CD4-positive, alpha-beta T cell treated with Interleukin-17A for 4 hours (primary cell): ENCODE measurements at places on chromosomes 16 and 17.
A peak's percentile ranks its signal among the peaks of the same experiment; 100 is the strongest.

GRCh38 chr16:66706506-66706880, 9.9 kb upstream of the CMTM4 start:
- DNase-seq = no peak

GRCh38 chr17:42541041-42541833, 5.2 kb downstream of the NAGLU start:
- peak; percentile 59 for DNase-seq

GRCh38 chr16:66850115-66850815, 6.1 kb downstream of the CA7 start:
- no peak for DNase-seq

- DNase-seq = peak; percentile 4
Observed at GRCh38 chr16:7025616-7026190, 306.9 kb upstream of the RBFOX1 start.

GRCh38 chr17:73420897-73421296, 109.1 kb upstream of the CDC42EP4 start:
- DNase-seq = no peak

GRCh38 chr17:81241648-81242420, 2.7 kb downstream of the NDUFAF8 start:
- peak; percentile 71 for DNase-seq

GRCh38 chr17:80264205-80265075, 3.8 kb downstream of the RNF213 start:
- DNase-seq = peak; percentile 79

- DNase-seq = no peak
Observed at GRCh38 chr16:56944954-56945839, 13.3 kb downstream of the HERPUD1 start.

DNA sequence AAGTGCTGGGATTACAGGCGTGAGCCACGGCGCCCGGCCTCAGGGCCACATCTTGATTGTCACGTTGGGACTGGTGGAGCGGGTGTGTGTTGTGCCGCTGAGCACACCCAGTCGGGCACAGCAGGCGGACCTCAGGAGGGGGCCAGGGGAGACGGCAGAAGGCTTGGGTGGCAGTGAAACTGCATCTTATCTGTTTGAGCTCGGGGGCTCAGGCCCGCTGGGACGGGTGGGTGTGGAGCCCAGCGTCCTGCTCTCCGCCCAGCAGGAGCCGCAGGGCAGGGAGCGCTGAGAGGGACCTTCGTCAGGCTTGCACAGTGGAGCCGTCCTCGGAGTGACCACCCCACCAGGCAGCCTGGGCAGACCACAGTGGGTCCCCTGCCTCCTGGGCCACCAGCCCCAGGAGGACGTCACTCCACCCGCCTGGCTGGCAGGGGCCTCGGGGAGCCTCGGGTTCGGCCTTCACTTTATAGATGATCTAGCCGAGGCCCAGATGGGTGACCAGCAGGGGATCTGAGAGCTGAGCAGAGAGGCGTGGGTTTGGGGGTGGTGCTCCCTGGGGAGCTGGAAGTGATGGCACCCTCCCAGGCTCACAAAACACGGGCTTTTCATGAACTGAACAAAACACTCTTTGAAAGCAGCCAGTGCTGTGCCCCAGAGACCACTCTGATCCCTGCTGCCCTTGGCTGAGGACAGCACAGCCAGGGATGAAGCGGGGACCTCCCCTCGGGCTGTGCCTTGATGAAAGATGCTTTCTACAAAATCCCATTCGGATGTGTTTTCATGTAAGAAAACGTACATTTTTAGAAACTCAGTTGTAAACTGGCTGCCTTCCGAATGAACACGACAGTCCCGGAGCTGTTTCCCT, 181.1 kb downstream of the SEC14L1 start:
- no peak for DNase-seq

GRCh38 chr17:58416937-58417299, 416 bp downstream of the RNF43 start:
- DNase-seq = no peak

DNA sequence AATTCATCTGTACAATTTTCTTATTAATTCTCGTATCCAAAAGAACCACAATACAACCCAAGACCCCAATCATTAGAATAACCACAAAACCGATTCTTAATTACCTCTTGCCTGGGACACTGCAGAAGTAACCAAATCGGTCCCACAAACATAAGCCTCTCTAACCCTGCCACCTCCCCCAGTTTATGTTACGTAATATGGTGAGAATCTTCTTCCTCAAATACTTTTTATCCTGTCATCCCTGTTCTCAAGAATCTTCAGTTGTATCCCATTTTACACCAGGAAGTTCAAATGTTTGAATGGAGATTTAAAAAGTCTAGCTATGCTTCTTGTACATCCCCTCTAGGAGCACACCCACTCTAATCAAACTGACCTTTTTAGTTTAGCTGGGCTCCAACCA, 269.3 kb upstream of the TBX2 start:
- DNase-seq = no peak

DNA sequence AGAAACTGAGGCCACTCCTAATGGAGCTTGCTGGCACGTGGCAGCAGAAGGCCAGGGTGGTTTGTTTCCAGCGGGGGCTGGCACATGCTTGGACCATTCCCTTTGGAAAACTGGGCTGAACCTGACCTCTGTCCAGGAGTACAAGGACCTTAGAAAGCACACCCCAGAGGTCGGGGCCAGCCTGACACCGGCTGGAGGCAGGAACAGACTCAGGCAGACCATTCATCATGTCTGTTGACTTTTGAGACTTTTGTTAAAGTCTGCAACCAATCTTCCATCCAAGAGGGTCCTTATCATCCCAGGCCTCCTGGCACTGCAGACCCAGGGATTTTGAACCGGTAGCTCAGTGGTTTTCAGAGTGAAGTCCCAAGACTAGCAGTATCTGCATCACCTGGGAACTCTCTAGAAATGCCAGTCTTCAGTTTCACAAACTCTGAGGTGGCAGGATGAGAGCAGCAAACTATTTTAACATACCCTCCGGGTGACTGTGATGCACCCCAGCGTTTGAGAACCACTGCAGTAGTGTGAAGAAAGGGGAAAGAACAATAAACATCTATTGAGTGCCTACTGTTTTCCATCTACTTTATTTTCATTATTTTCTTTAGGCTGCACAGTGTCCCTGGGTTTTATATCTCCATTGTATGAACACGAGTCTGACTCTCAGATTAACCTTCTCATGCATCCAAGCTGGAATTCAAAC, 145.3 kb upstream of the PLCG2 start:
- DNase-seq = no peak
